Sigmoid colon (tissue), 7 donors: ENCODE measurements at places on chromosomes 12 and 14. TPM values are rescaled to one million over a fixed set of nuclear protein-coding genes. Genes with fewer than 3 reads are reported as not detected.

DNA sequence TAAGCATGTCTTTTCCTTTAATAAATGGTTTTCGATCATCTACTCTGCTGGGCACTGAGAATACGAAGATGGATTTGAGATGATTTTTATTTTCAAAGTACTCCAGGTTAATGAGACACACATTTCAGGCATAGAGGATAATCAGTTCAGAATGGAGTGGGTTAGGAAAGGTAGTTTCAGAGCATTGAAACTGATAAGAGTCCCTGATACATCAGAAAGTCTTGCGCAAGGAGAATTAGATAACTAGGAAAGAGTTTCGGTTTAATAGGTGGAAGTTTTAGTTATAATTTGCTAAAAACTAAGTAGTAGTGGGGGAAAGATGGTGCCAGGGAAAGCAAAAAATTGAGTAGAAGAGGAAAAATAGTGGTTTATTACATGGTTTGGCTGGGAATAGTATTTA, 50.1 kb downstream of the ZDHHC17 start:
- no peak for DNase-seq
- no peak overlapping the region for H3K4me3 ChIP-seq
- H3K4me1 ChIP-seq, result no peaks in the 10 kb centered on the region
- no peaks in the 10 kb centered on the region for H3K27me3 ChIP-seq
- H3K27ac ChIP-seq, result no peak overlapping the region
- peaks cover 10% of the 10 kb centered on the region for H3K36me3 ChIP-seq

DNA sequence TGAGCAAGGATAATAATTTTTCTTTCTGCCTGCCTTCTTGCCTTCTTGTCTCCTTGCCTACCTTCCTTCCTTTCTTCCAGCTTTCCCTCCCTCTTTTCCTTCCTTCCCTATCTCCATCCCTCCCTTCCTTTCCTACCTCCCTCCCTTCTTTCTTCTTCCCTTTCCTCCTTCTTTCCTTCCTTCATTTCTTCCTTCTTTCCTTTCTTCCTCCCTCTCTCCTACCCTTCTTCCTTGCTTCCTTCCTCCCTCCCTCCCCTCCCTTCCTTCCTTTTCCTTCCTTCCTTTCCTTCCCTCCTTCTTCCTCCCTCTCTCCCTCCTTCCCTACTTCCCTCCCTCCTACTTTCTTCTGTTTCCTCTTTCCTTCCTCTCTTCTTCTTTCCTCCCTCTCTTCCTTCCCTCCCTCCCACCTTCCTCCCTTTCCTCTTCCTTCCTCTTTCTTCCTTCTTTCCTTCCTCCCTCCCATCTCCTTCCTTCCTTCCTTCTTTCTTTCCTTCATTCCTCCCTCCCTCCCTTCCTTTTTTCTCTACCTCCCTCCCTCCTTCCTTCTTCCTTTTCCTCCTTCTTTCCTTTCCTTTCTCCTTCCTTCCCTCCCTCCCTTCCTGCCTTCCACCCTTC, 329.8 kb downstream of the APAF1 start:
- H3K4me1 ChIP-seq, result no peaks in the 10 kb centered on the region
- no peak for DNase-seq
- H3K4me3 ChIP-seq, result no peak overlapping the region
- no peaks in the 10 kb centered on the region for H3K27me3 ChIP-seq

GRCh38 chr14:37637341-37637740, 41.9 kb downstream of the TTC6 start:
- H3K4me3 ChIP-seq, result no peak overlapping the region
- H3K4me1 ChIP-seq, result no peaks in the 10 kb centered on the region
- DNase-seq, result no peak
- H3K27ac ChIP-seq, result no peak overlapping the region
- H3K36me3 ChIP-seq, result no peaks in the 10 kb centered on the region
- H3K27me3 ChIP-seq, result peaks cover 7% of the 10 kb centered on the region

- no peak overlapping the region for H3K27ac ChIP-seq
- no peak overlapping the region for H3K4me3 ChIP-seq
- no peak for DNase-seq
- H3K36me3 ChIP-seq, result peaks cover 9% of the 10 kb centered on the region
- no peaks in the 10 kb centered on the region for H3K27me3 ChIP-seq
- no peaks in the 10 kb centered on the region for H3K4me1 ChIP-seq
Observed at GRCh38 chr12:109870648-109871047, 9.7 kb downstream of the GLTP start.

GRCh38 chr12:71999795-72000194, 61.1 kb downstream of the TPH2 start:
- no peaks in the 10 kb centered on the region for H3K36me3 ChIP-seq
- no peaks in the 10 kb centered on the region for H3K27me3 ChIP-seq
- H3K4me1 ChIP-seq, result no peaks in the 10 kb centered on the region
- no peak overlapping the region for H3K27ac ChIP-seq
- DNase-seq, result no peak
- no peak overlapping the region for H3K4me3 ChIP-seq

GRCh38 chr14:60323199-60323896, 74.3 kb downstream of the PPM1A start:
- H3K36me3 ChIP-seq, result no peaks in the 10 kb centered on the region
- no peak overlapping the region for H3K4me3 ChIP-seq

GRCh38 chr12:103028881-103029639, 71.6 kb downstream of the ASCL1 start:
- H3K36me3 ChIP-seq, result no peaks in the 10 kb centered on the region
- no peaks in the 10 kb centered on the region for H3K27me3 ChIP-seq
- H3K27ac ChIP-seq, result no peak overlapping the region
- no peaks in the 10 kb centered on the region for H3K4me1 ChIP-seq

- peaks cover 2% of the 10 kb centered on the region for H3K4me1 ChIP-seq
- H3K27ac ChIP-seq, result no peak overlapping the region
- no peaks in the 10 kb centered on the region for H3K27me3 ChIP-seq
- no peaks in the 10 kb centered on the region for H3K36me3 ChIP-seq
Observed at GRCh38 chr12:98402671-98403070, 112.7 kb upstream of the TMPO start.

DNA sequence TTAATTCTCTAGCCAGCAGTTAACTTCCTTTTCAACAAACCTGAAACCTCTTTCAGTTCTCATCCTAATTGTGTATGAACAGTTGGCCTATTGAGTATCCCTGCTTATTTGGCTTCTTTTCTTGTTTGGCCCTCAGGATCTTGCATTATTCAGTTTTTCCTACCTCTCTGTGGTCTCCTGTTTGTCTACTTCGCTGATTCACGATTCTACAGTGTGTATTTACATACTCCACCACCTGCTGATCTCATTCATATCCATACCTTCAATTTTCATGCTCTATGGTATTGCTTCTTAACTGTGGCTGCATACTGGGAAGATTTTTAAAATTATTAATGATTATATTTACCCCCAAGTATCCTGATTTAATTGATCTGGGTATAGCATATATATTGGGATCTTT, 56.4 kb downstream of the RASSF9 start:
- H3K27ac ChIP-seq, result no peak overlapping the region
- no peak overlapping the region for H3K4me3 ChIP-seq
- no peaks in the 10 kb centered on the region for H3K4me1 ChIP-seq
- H3K36me3 ChIP-seq, result no peaks in the 10 kb centered on the region
- H3K27me3 ChIP-seq, result no peaks in the 10 kb centered on the region

GRCh38 chr12:38906482-38907200, 1.2 kb upstream of the CPNE8 start:
- H3K27ac ChIP-seq, result peak overlapping the region; percentile 91
- no peaks in the 10 kb centered on the region for H3K27me3 ChIP-seq
- H3K4me1 ChIP-seq, result no peaks in the 10 kb centered on the region
- peak; percentile 93 for DNase-seq
- no peaks in the 10 kb centered on the region for H3K36me3 ChIP-seq

- peak overlapping the region; percentile 67 for H3K27ac ChIP-seq
- no peaks in the 10 kb centered on the region for H3K27me3 ChIP-seq
- H3K4me3 ChIP-seq, result no peak overlapping the region
- no peaks in the 10 kb centered on the region for H3K4me1 ChIP-seq
- DNase-seq, result peak; percentile 75
Observed at GRCh38 chr12:3753544-3754284, 805 bp upstream of the CRACR2A start.

GRCh38 chr14:68894802-68895703, 84.0 kb downstream of the ACTN1 start:
- peaks cover 77% of the 10 kb centered on the region for H3K36me3 ChIP-seq
- no peaks in the 10 kb centered on the region for H3K4me1 ChIP-seq
- no peak overlapping the region for H3K4me3 ChIP-seq
- DNase-seq, result no peak

- DNase-seq, result no peak
- no peaks in the 10 kb centered on the region for H3K27me3 ChIP-seq
- no peaks in the 10 kb centered on the region for H3K36me3 ChIP-seq
- no peak overlapping the region for H3K4me3 ChIP-seq
Observed at GRCh38 chr12:6193853-6194815, 6.1 kb upstream of the CD9 start.

TAS2R7 gene
- not detected for total RNA-seq

MBIP gene
- total RNA-seq, result 15.6 TPM

INHBC gene
- total RNA-seq, result not detected

JAG2 gene
- total RNA-seq, result 1.8 TPM

VSX2 gene
- not detected for total RNA-seq

RNASE7 gene
- total RNA-seq, result not detected

RPL10L gene
- not detected for total RNA-seq

NPAS3 gene
- total RNA-seq, result 4.6 TPM

TRPV4 gene
- 0.55 TPM for total RNA-seq
